ENCODE measurements at places on chromosomes 4 and X.

DNA sequence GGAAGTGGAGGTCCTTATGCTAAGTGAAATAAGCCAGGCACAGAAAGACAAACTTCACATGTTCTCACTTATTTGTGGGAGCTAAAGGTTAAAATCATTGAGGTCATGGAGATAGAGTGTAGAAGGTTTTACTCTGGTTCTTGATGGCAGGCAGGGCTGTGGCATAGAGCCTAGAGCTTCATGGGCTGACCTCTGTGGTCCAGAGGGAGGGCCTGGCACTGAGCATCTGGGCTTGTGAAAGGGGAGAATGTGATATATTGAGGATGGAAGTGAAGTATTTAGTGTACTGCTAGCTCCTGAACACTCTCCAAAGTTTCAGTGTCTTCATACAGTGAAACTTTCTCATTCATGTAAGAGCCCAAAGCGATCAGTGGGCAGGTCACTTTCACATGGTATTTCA is 71.3 kb upstream of the ANXA3 start:
- DNase-seq = no peak

DNA sequence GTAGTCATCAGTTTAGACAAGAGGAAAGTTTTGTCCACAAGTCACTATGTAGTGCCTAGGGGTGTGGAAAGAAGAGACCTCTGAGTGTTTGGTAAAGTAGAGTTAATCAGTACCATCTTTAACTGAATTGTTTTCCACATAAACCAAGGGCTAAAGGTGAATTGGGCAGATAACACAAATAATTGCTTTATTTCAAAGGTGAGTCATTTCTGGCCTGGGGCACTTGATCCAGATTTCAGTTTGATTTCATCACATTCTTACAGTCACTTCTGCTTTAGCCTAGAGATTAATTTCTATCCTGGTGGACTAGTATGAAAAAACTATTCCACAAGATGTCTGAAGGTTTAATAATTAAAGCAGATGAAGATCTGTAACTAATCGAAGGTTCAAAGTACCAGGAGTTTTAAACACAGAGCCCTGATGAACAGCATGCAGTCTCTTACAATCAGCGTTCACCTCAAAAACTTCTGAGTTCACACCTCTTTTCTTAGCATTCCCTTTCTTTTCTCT is 74.5 kb upstream of the BOD1L1 start:
- DNase-seq = no peak

- no peak for DNase-seq
These were observed 92.0 kb upstream of the SMARCAD1 start for GRCh38 chr4:94115687-94116086.

DNA sequence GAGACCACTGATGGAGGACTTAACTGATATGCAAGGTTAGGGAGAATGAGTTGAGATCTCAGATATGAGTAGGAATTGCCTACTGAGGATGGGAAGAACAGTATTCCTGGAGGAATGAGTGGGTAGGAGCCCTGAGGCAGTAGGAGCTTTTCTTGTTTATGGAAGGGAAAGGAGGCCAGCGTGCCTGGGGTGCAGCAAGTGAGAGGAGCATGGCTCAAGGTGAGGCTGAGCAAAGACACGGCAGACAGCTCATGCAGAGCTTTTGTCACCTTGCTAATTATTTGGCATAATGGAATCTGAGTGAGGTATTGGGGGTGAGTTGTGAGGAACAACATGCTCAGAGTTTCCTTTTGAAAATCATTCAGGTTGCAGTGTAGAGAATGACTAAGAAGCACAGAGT is 65.3 kb upstream of the IBSP start:
- no peak for DNase-seq

DNA sequence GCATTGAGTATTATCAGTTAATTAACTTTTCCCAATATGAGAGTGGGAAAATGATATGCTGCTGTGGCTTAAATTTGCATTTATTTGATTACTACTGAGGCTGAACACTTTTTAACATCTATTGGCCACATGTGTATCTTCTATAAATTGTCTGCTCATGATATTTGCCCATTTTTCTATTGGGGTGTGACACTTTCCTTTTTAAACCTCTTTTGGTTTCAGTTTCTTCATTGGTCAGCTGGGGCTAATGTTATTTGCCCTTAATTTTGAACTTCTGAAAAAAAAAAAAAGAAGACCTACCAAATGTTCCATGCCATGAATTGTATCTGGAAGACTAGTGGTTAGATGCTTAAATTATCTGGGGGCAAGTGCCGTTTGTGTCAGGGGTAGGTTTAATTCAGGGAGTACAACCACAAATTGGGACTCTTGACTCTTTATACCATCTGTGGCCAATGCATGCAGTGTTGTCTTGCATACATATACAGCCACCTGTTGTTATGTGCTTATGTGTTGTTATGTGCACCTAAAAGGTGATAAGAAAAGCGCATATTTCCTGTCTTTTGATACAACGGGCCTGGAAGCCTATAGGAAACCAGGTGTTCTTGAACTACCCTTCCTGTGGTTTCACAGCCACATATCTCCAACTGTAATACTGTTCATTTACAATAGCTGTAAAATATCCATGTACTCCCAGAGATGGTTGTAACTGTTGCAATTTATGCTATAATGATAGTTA is 49.0 kb downstream of the SH2D1A start:
- no peak for DNase-seq

- DNase-seq = no peak
These were observed 103.4 kb downstream of the DDIT4L start for GRCh38 chr4:100086766-100087431.

DNA sequence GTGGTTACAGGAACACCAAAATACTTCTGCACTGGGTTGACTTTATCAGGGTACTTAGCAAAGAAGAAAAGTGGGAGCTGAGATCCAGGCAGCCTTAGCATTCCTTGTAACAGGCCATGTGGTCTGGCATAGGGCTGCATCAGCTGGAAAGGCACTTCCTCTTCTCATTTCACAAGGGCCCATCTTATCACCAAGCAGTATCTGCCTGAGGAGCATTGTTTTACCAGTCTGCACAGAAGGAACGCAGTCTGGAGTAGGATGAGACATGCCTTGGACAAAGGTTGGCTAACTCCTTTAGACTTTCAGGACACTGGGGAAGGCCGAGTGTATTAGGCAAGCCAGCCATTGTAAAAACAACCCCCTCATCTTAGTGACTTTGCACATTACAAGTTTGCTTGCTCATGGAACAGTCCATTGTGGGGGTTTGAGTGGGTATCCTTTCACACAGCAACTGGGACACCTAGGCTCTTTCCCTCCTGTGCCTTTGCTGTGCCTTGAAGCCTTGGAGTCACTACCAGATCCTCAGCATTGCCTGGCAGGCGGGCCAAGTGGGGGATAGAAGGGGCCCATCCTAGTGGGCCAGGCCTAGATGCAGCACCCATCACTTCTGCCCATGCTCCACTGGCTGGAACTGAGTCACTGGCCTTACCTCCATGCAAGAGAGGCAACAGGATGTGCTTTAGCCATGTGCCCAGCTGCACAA is 4.6 kb downstream of the SUV39H1 start:
- DNase-seq = no peak

DNA sequence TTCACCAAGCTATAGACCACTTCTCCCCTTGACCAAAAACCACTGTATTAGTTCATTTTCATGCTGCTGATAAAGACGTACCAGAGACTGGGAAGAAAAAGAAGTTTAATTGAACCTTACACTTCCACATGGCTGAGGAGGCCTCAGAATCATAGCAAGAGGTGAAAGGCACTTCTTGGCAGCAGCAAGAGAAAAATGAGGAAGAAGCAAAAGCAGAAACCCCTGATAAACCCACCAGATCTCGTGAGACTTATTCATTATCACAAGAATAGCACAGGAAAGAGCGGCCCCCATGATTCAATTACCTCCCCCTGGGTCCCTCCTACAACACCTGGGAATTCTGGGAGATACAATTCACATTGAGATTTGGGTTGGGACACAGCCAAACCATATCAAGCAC is 97.8 kb downstream of the DOCK11 start:
- no peak for DNase-seq

GRCh38 chrX:141897690-141898089 is 6.0 kb upstream of the MAGEC1 start:
- no peak for DNase-seq

DNA sequence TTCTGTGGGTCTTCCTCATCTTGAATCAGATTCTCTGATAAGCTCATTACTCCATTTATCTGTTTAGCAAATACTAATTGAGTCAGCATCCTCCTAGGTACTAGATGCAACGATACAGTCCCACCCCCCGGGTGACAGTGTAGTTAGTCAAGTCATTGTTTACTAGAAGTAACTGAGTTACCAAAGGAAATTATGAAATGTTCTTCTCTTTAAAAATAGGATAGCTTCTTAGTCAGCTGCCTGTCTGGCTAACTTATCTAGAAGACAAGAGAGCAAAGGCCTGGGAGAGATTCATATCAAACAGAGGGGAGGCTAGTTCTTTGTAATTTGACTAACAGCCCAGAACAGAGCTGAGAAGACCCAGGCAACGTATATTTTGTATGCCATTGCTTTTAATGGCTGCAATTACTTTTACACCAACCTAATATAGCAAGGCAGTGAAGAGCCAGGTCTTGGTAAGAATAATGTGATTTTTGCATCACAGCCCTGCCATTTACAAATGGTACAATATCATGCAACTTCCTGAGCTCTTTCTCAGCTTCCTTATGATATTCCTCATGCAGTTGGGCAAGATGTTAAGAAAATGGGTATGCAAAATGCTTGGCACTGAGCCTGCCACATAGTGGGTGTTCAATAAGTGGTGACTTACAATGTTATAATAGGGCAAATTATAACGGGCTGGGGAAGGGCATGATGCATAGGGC is 149.9 kb downstream of the CHIC2 start:
- no peak for DNase-seq

- no peak for DNase-seq
These were observed 114.5 kb downstream of the TMA16 start for GRCh38 chr4:163609019-163609418.

DNA sequence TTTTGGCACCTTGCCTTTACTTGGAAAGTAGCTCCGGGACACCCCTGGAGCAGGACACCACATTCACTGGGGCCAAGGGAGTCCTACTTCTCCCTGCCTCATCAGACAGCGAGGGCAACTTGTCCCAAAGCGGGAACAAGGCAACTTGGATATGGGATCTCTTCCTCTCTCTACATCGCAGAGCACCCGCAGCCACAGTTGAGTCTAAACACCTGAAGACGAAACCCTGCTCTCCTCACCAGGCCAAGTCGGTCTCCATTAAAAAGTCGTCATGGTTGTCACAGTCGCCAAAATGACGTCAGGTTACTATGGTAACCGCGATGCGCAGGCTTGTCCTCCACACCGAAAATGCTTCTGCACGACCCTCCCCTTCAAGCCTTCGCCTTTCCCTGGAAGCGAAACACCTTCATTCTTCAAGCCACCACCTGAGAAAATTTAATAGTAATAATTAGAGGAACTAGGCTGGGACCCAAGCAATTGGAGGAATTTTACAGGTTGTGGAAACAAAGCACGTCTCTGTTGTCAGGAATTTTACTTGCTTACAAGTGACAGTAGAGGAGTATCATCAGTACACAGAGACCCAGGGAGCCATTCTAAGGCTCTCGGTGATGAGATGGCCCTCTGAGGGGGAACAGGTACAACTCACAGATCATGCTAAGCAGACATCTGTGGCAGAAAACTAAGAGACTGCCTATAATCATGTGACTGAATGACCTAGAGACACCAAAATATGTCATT is 30.5 kb upstream of the TCEAL4 start:
- no peak for DNase-seq

GRCh38 chr4:182292612-182293011 is 49.4 kb downstream of the TENM3 start:
- no peak for DNase-seq

- DNase-seq = no peak
These were observed 372.3 kb upstream of the F9 start for GRCh38 chrX:139158256-139158655.

GRCh38 chr4:173930329-173930967 is 353.0 kb downstream of the FBXO8 start:
- DNase-seq = no peak
